ENCODE measurements at places on chromosomes 3 and 15.

DNA sequence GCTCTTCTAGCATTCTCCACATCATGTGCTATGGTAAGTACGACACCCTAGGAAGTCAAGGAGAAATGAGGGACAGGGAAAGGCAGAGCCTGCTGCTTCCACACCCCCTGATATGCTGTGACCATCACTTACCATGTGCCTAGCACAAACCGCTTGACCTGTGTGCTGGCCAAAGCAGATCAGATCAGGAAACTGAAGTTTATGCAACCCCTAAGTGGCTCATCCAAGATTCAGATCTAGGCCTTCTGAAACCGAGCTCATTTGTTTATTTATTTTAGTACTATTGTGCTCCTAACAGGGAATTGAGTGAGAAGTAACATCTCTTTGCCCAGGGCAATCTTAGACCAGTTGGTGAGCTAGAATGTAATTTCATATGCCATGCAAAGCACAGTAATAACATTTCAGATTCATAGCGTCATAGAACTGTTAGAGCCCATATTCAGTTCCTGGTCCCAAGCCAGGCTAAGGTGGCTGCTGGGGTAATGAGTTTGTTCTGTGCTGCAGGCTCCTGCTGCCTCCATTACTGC is at the start of gene RTP2:
Gene RTP2 (minus strand): TSS at position 51 of the 527 bp plus-strand sequence. CDS start 429 bp downstream, outside the sequence.
- DNase-seq = no peak

DNA sequence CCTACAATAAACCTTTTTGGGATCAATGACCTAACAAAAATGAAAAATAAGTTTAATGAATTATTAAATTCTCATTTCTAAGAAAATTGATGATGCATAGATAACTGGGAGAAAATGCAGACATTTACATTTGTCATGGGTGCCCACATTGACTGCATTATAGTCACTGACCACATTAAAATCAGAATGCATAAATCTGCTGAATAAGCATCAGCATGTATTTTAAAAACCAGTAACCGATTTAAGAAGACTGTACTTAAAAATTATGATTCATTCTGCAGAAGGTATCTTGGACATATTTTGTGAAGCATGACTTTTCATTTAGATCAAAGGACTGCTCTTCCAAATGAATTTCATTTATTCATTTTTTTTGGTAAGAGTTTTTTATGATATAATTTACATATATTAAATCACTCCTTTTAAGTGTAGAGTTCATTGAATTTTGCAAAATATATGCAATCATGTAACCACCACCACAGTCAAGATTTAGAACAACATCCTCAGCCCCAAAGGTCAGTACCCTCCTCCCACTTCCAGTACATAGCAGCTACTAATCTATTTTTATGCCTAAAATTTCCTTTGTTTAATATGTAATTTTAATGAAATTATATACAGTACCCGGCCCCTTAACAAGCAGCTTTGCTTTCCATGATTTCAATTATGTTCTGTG is 11.8 kb downstream of the KCNH8 start:
- no peak for DNase-seq

- no peak for DNase-seq
Observed at GRCh38 chr15:50884540-50884939, 23.9 kb upstream of the AP4E1 start.

DNA sequence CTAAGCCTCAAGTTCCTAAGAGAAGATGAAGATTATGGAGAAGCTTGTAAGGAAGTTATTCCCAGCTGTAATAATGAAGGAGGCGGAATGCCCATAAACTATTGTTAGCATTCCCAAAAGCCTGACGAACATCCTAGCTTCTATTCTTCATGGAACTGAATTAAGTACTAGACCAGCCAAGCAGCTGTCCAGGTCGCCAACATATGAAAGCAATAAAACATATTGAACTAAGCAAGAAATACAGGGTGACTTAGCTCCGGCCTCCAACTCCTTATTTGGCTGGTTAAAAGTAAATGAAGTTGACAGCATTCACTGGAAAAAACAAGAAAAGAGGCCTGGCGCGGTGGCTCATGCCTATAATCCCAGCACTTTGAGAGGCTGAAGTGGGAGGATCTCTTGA is 174.0 kb upstream of the TPM1 start:
- DNase-seq = no peak

GRCh38 chr3:36380221-36381031 is at the start of gene STAC:
TSS of gene STAC (plus strand) at chr3:36380504. CDS start at chr3:36380644, 140 bp downstream.
- peak; percentile 57 for DNase-seq

DNA sequence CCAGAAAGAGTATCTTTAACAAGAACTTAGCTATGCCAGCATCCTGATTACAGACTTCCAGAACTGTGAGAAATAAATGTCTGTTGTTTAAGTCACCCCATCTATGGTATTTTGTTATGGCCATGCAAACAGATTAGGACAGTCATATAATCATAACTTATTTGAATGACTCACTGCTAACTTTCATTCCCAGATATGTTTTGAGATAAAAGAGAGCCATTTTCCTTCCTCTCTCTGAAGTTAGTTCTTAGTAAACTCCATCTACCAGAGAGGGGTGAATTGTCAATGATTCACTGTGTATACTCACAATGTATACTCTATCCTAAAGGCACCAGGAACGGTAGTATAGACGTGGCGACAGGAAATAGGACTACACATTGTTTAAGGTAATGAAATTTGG is 179.4 kb upstream of the DPH6 start:
- no peak for DNase-seq

GRCh38 chr3:186679151-186679550 is 13.3 kb downstream of the HRG start:
- no peak for DNase-seq
